ENCODE measurements at places on chromosomes 7 and 10.

GRCh38 chr10:126175641-126176262, 212.5 kb downstream of the ADAM12 start:
- no peak for DNase-seq

GRCh38 chr10:113735913-113736312, 15.6 kb upstream of the PLEKHS1 start:
- DNase-seq = no peak

DNA sequence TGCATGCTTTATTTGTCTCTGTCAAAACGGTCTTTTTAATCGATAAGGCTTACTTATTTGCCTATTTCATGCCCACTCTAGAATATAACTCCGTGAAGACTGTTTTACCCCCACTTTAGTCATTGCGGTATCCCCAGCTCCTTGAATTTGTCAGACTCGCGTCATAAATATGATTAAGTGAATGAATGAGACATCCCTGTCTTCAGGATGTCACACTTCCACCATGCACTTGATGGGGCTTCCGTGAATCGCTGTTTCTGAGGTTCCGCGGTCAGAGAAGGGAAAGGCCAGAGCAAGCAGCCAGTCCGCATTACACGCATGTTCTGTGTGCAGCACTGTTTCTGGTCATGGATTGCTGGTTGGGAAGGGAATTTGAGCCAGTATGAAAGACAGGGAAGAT, 138.8 kb downstream of the CELF2 start:
- no peak for DNase-seq

DNA sequence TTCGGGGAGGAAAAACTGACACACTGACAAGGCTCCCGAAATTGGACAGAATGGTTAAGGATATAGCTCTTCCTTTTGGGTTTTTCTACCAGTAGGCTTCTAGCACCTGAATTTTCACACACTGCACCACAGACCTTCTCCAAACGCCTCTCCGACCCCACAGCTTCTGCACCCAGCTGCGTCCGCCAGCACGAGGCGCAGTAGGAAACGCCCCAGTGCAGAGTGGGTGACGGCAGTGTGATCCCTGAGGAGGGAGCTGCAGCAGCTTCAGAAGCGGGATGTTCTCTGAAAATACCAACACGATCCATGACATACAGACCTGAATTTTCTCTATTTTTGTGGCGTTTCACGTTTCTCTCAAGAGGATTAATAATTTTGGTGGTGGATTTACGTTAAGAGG, 25.9 kb downstream of the HSPB1 start:
- DNase-seq = no peak

GRCh38 chr7:158497627-158498026, 90.0 kb downstream of the PTPRN2 start:
- DNase-seq = no peak

DNA sequence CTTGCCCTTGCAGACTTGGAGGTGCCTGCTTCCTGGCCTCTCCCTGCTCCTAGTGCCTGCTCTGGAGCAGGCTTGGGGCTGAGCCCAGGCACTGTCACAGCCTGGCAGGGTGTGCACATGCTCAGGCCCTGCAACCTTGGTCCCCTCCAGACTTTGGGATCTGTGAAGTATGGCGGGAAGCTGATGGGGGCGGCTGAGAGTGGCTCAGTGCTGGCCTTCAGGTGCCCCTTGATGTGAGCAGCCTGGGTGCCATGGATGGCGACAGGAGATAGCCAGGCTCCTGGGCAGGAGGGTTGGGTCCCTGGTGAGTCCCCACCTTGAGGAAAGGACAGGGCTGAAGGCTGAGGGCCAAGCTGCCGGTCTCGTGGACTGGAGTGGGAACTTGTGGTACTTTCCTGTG, 700.4 kb upstream of the KCND2 start:
- DNase-seq = no peak

- no peak for DNase-seq
Observed at GRCh38 chr7:153408360-153409335, 643.5 kb upstream of the DPP6 start.

DNA sequence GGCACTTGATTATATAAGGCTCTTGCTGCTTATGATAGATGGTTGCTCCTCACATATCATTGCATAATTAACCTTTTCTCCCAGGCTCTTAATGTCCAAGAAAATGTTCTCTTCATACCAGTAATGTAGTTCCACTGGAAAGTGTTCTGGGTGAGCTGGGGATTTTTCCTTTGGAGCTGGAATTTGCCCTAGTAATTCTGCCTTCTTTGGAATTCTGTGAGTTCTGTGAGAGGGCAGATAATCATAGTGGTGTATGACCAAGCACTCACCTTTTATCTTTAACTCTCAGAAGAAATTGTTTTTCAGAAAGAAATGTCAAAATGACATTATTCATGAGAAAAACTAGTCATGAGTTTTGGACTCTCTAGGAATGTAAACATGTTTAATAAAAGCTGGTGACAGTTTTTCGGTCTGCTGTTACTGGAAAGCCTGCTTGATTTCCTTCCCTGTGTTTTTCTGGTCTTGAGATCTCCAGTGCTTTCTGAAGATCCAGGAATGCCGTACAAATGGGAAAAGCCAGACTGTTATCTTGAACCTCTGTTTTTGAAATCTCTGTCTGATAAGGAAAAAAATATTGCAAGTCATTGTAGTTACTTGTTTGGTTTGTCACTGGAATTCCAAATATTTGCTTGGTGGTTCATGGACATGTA, 148.3 kb upstream of the PRPS1L1 start:
- DNase-seq = no peak

DNA sequence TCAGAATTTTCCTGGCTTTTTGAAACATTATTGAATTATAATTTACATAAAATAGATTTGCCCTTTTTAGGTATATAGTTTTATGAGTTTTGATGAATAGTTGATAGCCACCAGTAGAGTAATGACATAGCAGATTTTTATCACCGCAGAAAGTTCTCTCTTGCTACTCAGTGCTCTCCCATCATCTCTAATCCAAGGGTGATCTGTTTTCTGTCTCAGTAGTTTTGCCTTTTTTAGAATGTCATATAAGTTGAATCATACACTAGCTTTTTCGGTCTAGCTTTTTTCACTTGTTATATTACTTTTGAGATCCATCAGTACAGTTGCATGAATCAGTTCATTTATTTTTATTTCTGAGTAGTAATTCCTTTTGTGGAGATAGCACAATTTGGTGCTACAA, 17.9 kb downstream of the RSBN1L start:
- no peak for DNase-seq

DNA sequence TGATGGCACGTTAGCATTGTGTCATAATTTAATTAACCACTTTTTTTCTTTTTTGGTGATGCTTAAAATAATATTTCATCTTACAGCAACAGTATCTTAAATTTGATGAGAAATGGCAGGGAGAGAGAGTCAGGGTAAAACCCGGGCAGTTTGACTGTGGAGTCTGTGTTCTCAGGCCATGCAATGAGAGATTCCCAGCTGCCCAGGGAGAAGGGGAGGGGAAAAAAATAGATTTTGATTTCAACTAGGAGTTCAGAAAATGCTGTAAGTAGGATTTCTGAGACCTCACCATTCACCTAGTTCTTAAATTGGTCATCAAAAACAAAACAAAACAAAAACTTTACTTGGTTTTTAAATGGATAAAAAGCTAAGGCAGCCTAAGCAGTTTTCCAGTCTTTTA, 37.4 kb upstream of the XPNPEP1 start:
- no peak for DNase-seq

GRCh38 chr10:72251635-72252034, 22.1 kb upstream of the DDIT4 start:
- DNase-seq = no peak

DNA sequence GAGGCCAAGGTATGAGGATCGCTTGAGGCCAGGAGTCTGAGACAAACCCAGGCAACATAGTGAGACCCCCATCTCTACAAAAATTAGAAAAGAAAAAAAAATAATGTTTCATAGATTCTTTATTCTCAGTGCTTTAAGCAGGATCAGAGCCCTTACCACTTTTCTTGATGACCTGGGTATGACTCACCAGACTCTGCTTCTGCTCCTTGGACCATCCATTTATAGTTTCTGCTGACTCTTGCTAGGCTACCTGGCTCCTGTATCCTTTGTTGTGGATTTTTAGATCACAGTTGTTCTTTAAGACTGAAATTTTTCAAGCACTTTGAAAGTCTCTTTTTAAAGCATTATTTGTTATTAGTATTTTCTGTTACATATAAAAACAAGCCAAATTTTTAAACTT, 411.1 kb downstream of the GFRA1 start:
- DNase-seq = no peak

- DNase-seq = no peak
Observed at GRCh38 chr10:34776090-34776690, 38.9 kb downstream of the PARD3 start.

GRCh38 chr7:20788420-20788990, 1.8 kb upstream of the SP8 start:
- DNase-seq = no peak

- no peak for DNase-seq
Observed at GRCh38 chr10:62194924-62195674, 73.5 kb downstream of the RTKN2 start.

DNA sequence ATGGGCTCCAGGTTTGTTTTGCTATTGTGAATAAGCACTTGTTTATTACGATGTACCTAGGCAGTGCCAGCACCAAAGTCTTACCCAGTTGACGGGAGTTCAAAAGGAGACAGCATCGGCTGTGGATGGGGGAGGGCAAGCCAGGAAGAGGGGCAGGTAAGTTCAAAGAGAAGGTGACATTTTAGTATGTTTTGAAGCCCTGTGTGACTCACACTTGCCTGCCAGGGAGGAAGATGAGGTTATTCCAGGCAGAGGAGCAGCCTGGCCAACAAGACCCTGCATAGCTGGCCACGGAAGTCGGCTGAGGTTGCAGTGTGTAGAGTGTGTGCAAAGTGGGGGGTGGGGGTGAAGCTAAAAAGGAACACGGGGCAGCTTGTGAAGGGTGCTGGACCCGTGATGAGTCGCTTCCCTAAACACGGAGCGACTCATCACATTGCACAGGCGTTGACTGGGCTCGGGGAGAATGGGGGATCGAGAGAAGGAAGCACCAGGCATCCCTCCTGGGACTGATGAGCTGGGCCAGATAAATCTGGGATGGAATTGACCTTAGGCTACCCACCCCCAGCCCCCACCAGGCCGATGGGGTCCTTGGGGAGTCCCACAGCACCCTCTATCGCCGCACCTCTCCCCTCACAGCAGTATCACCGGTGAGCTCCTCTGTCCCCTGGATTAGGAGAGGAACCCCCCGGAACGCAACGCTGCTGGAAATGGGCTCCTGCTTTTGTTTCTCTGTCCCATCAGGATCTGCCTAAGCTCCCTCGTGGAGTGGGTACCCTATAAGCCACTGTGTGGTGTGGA, 97.9 kb upstream of the IKZF1 start:
- peak; percentile 83 for DNase-seq

DNA sequence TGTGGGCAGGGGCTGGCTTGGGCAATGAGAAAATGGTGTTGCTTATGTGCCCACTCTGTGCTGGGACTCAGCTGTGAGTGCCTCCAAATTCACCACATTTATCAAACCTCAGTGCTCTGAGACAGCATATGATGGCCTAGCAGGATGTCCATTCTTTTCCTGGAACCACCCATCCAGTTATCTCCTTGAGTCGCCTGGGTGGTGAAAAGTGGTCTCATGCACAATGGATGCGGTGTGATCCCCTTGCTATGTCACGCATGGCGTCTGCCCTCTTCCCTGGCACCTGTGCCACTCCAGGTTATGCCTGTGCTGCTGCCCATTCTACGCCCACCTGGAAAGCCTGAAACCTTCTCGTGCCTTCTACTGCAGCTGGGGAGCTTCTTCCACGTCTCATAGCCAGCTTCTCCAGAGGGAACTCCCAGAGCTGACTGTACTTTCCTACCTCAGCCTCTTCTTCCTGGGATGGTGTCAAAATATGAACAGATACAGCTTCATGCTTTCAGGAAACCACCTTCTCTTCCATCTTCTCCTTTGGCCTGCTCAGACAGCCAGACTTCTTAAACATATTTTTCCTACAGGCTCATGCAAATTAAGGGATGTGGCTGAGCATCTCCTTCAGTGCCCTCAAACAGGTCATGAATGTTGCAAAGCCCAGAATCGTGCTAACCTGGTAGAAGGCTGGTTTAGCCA, 147.3 kb downstream of the PFKFB3 start:
- DNase-seq = no peak

GRCh38 chr10:15201589-15202300, 33.3 kb upstream of the NMT2 start:
- no peak for DNase-seq

GRCh38 chr7:34750209-34750608, 92.2 kb downstream of the NPSR1 start:
- DNase-seq = no peak

DNA sequence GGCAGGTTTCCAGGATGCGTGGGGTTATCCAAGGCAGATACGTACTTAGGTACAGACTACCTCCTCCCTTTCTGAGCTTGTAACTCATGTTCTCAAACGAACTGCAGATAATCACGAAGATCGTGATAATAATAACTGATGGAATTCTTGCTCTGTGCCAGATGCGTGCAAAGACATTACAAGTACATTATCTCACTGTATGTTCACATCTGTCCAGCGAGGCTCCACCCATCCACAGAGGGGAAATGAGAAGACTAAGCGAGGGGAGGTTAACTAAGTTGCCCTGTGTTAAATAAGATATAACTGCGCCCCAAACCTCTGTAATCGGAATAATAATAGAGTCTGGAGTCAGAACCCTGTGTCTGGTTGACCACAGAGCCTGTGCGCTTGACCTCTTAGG, 1.9 kb downstream of the GALNT17 start:
- no peak for DNase-seq

DNA sequence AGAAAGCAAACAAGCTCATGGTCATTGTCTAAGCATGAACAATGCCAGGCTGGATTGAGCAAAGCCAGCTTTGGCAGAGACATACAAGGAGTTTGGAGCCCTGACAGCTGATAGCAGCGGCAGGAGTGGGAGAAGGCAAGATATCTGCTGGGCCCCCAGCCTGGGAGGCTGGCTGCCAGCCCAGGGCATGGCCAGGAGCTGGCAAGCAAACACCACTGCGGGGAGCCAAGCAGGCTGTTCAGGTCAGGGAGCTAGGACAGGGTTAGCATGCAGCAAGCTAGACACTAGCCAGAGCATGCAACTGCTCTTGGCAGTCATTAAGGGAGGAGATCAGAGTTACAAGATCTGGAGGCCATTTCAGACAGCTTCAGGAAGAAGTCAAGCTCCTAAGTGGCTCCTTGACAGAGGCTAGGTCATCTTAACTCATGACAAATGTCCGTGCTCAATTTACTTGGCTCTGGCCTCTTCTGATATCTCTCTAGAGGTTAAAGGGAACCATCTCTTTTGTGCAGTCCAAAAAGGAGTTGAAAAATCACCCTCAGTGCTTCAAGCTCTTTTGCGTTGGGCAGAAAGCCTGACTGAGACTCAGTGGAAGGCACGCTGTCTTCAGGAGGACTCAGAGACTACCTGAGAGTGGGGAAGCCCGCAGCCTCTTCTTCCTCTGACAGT, 436.8 kb upstream of the C7orf33 start:
- DNase-seq = no peak

- DNase-seq = peak; percentile 95
Observed at GRCh38 chr10:69087590-69088470, at the start of gene SRGN. SRGN (plus strand) TSS chr10:69088103; CDS start chr10:69088158, 55 bp downstream.

- no peak for DNase-seq
Observed at GRCh38 chr7:147912291-147912690, 678.3 kb upstream of the C7orf33 start.

GRCh38 chr7:29486191-29486700, 77.4 kb upstream of the PRR15 start:
- DNase-seq = no peak
